Right forelimb (tissue), 1 donor: ENCODE measurements at places on chromosomes 4 and X.

DNA sequence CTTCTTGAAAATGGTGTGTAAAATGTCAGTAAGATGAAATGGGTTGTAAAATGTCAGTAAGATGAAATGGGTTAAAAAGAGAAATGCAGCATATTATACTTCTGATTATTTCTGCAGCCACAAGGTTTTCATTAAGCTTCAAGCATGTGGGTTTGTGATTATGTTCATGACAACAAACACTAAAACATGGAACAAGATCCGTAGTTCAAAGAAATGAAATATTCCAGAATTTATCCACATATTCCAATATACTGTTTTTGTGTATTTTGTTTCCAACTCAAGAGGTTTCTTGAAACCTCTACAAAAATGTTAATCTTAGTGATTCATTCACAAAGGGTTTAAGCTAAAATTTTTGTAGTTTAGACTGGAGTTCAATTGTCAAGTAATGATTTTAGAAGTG, 84.0 kb downstream of the ADAMTS3 start:
- DNase-seq: no peak

GRCh38 chr4:136471051-136471450, 1061.2 kb downstream of the PCDH18 start:
- no peak for DNase-seq

DNA sequence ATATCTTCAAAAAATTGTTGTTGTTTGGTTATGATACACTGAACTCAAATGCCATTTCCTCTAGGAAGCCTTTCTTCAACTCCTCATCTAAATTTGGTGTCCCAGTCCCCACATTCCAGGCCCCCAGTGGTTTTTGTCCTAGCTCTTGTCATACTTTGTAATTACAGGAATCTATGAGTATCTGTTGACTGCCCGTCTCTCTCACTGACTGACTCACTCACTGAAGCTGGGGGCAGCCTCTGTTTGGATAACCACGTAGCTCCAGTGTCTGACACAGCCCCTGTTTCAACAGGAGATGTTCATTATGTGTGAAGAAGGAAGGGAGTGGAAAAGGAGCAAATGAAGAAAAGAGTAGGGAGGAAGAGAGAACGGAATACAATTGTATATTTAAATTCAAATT, 284.1 kb upstream of the TENM3 start:
- no peak for DNase-seq

GRCh38 chrX:107421337-107421861, 28.1 kb upstream of the FRMPD3 start:
- DNase-seq: no peak

GRCh38 chrX:105765691-105766090, 56.6 kb upstream of the NRK start:
- DNase-seq: no peak

DNA sequence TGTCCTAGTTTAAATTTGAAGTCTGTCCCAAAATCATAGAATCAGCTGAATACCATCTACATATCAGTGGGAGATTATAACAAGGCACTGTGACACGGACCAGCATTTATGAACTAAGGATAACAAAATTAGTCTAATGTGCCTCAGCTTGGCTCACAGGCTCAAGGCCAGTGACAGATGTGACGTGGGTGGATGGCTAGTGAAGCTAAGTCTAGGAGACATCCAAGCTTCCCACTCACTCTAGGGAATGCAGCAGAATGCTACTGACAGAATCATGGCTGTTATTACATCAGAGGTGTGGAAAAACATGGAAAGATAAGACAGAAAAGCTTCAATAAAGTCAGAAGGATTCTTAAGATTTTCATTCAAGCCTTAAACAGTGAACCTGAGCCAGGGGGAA, 329.9 kb downstream of the NAF1 start:
- DNase-seq: no peak

DNA sequence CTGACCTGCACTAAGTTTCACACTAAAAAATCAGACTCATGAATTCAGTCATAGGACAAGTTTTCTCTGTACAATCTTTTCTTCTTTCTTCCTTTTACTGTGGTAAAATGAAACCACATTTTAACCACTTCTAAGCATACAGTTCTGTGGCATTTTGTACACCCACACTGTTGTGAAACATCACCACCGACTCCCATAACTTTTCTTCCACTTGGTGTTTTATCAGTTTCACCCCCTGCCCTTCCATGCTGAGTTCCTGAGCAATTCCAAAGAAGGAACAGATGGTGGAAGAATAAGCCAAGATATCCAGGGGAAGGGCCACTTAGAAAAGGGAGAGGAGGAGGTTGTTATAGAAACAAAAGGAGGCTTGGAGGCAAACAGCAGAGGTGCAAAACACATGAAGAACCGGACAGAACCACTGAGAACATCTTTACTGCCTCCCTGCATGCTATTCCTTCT, 22.6 kb downstream of the SLC25A4 start:
- DNase-seq: no peak

GRCh38 chr4:139582044-139582443, 26.0 kb upstream of the SETD7 start:
- no peak for DNase-seq

- DNase-seq: peak; percentile 53
These were observed 14.9 kb upstream of the LOC101059915 start for GRCh38 chrX:71652405-71652804.

DNA sequence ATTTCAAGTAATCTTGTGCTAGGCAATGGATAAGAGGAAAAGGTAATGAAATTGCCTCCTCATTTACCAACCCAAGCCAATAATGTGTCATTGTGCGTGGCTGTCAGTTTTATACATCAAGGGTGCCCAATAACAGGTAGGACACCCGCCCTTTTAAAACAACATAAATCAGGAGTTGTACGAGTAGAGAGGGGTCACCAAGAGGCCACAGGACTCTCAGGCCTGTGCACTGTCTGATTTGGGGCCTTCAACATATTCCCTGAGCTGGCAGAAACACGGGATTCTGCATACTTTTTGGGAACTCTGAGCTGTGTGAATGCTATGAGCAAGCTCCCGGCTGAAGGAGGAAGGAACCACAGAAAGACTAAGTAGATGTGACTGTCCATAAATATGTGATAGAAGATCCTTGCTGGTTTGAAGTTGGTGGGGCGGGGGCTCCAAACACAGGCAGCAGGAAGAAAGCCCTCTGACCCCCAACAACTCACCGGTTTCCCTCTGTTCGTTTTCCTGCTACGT, 82.7 kb upstream of the MAML3 start:
- no peak for DNase-seq

GRCh38 chr4:145285928-145286327, 105.5 kb upstream of the OTUD4 start:
- DNase-seq: no peak

DNA sequence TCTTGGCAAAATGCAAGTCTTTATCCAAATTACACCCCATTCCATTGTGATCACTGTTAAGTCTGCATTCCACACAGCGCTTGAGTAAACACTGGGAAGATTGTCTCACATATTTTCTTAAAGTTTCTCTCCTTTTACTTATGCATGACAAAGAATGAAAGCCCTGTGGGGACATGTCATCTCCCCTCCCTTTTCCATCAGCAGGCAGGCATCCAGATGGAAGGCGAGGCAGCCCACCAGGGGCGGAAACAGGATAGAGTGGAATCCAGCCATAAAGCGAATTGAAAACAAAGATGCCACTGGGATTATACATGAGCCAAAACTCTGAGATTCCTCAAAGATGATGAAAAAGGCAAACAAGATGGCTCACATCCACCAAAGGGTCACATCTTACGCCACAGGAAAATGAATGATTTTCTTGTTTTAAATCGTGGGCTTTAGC, 78.2 kb downstream of the AFAP1 start:
- DNase-seq: no peak

GRCh38 chr4:152606753-152607152, 70.9 kb upstream of the FBXW7 start:
- DNase-seq: no peak

DNA sequence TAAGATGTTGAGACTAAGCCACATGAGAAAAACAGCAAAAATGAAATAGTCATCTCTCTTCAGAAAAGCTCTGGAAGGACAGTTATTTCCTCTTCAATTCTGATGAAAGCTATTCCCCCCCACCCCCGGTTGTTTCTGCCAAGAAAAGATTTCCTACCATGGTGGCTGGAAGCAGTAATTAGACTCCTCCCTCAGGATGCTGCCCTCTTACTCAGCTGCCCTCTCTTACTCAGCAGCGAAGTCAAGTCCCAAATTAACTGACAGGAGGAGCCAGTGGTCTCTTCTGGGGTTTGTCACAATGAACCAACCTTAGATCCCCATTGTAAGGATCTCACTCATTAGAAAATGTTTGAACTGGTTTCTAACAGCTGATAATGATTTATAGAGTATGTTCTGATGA, 38.0 kb downstream of the GPM6B start:
- DNase-seq: no peak

- no peak for DNase-seq
These were observed 138.6 kb downstream of the KLHL8 start for GRCh38 chr4:87081826-87082225.

DNA sequence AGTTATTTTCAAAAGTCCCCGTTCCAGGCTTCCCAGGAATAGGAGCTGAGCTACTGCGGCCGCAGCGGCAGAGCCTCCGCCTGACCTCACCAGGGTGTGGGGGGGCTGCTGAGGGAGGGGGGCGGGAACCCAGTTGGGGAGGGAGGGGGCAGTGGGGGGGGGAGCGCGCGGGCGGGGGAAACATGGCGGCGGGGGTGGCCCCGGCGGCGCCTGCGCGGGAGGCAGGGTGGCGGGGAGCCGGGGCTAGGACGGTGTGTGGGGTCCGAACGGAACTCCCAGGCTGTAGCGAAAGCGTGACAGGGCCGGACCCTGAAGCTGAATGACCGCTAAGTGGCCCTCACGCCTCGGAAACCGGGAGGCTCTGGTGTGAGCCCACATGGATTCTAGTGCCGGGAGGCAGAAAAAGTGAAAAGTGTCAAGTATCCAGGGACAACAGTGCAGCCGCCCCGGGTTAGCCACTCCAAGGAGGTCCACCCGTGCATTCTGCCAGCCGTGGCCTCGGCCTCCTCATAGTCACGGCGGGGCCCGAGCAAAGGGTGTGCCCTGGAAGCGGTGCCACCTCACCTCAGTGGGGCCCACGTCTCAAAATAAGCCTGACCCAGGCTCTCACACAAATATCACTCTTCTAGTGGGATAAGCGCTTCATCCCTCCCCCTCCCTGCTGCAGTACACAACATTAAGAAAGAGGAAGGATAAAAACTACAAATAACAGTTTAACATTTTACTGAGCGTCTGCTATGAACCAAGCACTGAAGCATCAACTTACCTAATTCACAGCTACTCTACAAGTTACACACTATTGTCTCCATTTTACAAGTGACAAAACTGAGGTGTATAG, at the start of gene KLHL13:
Gene KLHL13, minus strand, starts transcription at position 98 of the 838 bp plus-strand sequence. CDS start 88,337 bp downstream, outside the sequence.
- peak; percentile 76 for DNase-seq

DNA sequence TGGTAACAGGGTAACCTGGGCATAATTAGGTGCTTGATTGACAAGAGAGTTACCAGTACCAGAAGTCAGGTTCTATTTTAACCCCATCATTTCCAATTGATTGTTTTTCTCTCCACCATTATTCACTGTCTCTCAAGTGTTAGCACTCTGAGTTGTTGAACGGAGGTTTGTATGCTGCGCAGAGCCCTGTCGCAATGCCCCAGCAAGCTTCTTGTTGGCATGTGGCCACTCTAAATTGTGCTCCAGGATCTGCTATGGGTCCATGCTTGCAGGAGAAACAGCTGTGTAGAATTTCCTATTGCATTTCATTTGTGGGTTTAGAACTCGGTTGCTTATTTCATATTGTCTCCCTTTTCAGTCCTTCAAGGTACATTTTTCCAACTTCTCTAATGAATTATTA, 98.2 kb downstream of the KLHL8 start:
- no peak for DNase-seq

DNA sequence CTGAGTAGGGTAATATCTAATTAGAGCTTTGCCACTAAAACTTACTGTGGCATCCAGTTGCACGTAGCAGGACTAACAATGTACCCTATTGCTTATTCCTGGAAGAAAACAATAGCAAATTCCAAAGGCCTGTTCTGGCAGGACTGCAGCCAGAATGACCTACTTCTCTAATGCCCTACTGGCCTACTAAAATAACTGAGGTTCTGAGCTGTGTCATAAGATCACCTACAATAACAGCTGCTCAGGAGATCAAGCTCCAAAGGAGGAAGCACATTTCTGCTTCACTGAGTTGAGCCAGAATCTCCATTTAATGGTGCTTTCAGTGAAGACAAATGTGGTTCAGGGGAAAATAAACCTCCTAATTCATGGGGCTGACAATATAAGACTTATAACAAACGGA, 42.2 kb upstream of the CXCL8 start:
- no peak for DNase-seq

DNA sequence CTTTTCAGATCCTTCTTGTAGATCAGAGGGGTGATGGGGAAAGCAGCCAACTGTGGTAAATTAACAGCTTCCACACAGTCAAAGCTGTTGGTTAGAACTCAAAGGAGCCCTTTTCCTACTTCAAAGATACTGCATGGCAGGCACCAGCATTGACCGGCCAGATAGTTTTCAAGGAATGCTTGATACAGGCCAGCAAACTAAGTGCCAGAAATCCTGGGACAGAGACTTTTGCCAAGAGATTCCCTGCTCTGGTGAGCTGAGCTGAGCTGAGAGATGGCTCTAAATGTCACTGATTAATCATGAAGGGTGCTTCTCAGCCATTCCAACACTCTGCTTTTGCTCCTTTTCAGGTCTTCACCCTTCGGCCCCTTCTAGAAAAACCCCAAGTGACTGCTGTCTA, 131.6 kb upstream of the MED14 start:
- DNase-seq: no peak

- no peak for DNase-seq
These were observed 60.4 kb upstream of the HPF1 start for GRCh38 chr4:169818063-169818679.

GRCh38 chrX:65976161-65976560, 63.7 kb downstream of the VSIG4 start:
- DNase-seq: no peak

DNA sequence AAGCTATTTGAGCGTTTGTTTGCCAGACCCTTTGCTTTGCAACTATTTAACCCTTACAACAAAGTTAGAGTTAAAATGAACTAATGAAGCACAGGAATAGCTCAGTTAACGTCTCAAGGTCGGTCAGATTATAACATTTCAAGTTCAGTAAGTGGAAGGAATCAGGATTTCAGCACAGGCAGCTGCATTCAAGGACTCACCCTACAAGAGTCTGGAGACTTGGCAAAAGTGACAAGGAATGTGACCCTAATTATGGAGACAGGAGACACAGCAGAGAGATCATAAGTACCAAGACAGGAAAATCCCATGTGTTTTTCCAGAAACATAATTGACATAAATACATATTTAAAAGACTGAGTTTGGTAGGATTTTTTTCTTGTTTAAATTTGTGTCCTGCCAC, 1481.7 kb downstream of the TECRL start:
- DNase-seq: no peak

DNA sequence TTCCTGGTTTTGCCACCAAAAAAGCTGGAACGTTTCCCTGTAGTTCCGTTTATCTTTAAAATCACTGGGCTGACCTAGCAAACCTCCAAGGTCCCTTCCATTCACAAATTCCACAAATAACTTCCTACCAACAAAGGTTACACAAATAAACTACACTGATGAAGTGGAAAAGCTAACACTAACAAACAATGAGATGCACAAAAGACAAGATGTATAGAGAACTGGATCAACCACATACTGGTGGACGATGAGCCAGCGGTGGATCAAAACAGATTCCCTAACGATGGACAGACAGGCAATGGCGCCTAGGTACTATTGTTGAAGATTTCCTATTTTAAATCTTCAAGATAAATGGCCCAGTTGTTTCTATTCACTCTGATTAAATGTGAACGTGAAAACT, 15.5 kb downstream of the AFAP1 start:
- no peak for DNase-seq

- DNase-seq: no peak
These were observed 188.8 kb upstream of the BMP3 start for GRCh38 chr4:80841587-80842281.
